NCI-H187 treated with DMSO at 0.1 percent for 48 hours (cell line): ENCODE measurements at places on chromosomes 1 and 21.

GRCh38 chr21:30947141-30947540 is 65.8 kb upstream of the KRTAP11-1 start:
- no peak for DNase-seq

- no peak for DNase-seq
These were observed 38.3 kb upstream of the OSBPL9 start for GRCh38 chr1:51578383-51579109.

DNA sequence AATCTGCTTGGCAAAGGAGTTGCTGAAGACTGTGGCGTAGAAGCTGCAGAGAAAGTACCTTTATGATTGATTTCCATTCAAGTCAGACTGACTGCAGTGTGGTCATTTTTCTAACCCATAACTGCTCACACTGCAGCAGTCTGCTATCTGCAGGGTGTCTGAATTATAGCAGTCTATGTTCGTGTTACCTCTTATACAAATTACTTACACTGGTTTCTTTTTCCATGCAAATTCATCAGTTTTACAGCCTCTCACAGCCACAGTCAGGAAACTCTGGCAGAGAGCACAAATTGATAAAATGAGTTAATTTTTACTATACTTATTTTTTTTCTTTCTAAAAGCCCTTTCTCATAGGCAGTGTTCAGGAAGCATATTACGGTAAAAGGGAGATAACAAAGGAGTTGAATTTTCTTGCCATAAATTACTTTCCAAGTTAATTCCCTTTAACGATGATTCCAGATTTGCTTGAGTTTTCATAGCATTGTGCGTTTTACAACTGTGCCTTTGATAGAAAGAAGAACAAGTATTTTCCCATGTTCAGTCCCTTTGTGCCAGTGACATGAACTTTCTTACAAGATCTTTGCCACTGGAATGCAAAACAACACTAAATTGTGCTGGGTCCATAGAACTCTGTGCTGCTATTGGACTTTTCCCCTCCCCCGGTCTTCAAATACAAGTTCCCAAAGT is 261.5 kb downstream of the NFIA start:
- no peak for DNase-seq

DNA sequence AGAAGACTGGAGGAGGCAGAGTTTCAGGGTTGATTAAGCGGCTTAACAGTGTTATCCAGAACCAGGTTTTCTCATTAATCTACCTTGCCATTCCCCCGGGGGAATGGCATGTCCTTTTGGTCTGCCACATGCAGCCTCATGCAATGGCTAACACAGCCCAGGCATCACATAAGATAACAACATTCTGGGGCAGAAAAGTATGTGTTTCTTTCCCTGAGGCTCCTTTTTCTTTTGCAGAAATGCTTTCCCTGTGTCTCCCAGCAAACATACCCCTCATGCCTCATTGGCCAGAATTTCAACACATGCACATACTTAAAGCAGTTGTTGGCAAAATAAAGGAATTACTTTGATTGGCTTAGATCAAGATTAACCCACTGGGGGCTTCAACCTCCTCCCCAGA is 98.6 kb downstream of the OMA1 start:
- no peak for DNase-seq

- DNase-seq, result no peak
These were observed 151.6 kb downstream of the KCTD3 start for GRCh38 chr1:215718575-215719287.

DNA sequence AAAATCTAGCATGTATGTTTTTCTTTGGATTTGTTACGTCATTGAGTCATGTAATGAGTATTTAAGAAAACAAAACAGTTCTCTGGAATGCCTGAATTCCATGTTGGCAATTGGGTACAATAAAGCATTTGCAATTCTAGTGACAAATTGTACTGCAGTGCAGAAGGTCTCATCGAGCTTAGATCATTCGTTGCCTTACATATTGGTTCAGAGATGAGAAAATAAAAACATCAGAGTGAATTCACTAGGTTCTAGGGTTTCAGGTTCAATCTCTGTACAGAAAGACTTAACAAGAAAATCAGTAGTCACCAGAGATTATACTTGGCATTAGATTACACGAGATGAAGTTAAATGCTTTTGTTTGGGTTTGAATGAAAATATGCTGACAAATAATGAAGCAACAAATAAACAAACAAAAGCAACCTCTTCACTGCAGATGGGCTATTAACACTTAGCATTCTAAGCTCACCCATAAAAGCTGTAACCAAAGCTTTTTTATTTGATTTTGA is 124.7 kb downstream of the RYR2 start:
- no peak for DNase-seq

GRCh38 chr21:44461005-44461404 is 5.7 kb downstream of the LRRC3 start:
- no peak for DNase-seq
